ENCODE measurements at places on chromosomes 11 and 22.
A peak's percentile ranks its signal among the peaks of the same experiment; 100 is the strongest.

DNA sequence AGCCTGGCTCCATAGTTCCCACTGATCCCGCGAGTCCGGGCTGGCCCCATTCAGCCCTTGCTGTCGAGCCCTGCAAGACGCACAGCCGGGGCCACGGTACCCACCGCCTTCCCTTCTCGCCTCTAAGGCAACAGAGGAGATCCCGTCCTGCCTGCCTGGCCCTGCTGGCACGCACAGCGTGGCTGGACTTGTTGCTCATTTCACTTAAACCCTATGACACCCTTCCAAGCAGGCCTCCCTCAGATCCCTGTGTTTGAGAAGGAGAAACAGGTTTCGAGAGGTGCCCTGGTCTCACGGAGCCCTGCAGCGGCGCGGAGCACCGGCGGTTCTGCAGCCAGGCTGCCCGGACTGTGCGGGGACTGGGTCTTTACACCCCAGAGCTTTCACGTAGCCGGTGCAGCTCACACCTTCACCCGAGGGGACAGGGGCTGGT lies 1048.4 kb downstream of the BRD1 start:
- no peak for DNase-seq

DNA sequence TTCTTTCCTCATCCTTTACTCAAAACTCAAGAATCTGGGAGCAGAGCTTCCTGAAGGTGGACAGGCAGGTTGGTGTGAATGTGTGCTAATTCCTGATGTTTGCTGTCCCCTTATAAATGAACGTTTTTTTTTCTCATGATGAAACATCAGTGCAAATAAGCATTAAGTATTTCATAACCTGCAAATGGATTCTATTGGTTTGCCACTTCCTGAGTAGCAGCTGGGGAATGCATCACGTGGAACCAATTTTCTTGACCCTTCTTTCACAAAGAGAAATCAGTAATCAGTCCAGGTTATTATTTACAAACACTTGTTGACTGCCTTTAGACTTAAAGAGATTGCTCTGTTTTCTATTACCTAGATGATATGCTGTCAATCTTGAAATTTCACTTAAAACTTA lies 40.1 kb upstream of the SCN3B start:
- DNase-seq = no peak

- DNase-seq = no peak
Observed at GRCh38 chr11:66659763-66660162, 17.9 kb downstream of the RBM4B start.

GRCh38 chr11:7582338-7582985 lies 68.7 kb downstream of the PPFIBP2 start:
- no peak for DNase-seq

GRCh38 chr11:94120946-94121345 lies 7.7 kb upstream of the PANX1 start:
- DNase-seq = no peak

DNA sequence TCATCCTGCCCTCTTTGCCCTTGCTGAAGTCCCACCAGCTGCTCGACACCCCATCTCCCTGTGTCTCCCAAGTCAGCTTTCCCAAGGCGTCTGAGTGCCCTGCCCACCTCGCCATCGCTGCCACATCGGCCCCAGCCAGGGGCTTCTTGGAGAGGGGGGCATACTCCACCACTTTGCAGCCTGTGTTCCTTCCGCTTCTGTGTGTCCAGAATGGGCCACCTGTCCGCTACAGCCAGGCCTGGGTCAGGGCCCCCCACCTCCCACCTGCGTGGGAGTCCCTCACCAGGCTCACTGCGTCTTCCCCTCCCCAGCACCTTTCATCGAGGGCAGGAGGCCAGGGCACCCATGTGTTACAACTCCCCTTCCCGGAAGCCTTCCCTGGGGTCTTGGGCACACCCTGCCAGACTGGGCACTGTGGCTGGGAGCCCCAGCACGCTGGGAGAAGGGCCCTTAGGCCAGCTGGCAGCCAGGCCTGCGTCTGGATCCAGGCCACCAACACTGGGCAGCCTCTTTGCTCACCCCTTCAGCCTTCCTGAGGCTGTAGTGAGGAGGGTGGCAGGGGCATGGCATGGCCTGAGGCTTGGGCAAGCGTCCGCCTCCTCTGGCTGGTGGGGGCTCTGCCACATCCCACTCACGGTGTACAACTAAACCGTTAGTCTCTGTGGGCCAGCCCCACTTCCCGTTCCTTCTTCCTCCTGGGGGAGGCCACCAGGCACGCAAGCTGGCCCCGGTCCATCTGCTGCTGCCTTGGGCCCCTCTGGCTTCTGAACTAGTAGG lies 13.4 kb downstream of the CPT1A start:
- DNase-seq = no peak

- no peak for DNase-seq
Observed at GRCh38 chr11:15590132-15590531, 475.4 kb downstream of the INSC start.

- no peak for DNase-seq
Observed at GRCh38 chr22:49570032-49570848, 257.4 kb downstream of the BRD1 start.

DNA sequence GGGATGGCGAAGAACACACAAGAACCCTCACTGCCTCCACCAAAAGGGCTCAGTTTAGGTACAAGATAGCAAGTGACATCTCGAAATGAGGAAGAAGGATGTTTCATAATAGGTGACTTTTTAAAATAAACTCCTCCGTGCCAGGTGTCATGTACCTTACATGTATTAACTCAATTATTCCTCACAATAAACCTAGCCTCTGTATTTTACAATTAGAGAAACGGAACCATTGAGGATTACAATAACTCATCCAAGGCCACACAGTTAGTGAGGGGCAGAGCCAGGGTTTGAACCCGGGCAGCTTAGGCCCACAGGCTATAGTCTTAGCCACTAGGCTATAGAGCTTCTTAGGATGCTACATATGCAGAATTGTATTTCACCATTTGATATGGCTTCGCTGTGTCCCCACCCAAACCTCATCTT lies 965 bp upstream of the PAMR1 start:
- no peak for DNase-seq

- DNase-seq = peak; percentile 57
Observed at GRCh38 chr11:575313-575995, 816 bp upstream of the PHRF1 start.

- no peak for DNase-seq
Observed at GRCh38 chr11:124844664-124845079, 20.6 kb upstream of the ROBO3 start.

DNA sequence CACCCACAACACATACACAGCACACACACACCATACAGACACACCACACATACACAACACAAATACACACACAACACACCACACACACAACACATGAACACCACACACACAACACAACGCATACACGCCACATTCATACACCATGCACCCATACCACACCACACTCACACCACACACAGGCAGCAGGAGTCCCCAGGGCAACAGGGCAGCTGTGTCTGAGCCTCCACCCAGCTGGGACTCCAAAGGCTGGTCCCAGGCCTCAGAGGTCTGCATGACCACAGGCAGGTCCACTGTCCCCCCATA lies 3.3 kb upstream of the WNT7B start:
- no peak for DNase-seq

DNA sequence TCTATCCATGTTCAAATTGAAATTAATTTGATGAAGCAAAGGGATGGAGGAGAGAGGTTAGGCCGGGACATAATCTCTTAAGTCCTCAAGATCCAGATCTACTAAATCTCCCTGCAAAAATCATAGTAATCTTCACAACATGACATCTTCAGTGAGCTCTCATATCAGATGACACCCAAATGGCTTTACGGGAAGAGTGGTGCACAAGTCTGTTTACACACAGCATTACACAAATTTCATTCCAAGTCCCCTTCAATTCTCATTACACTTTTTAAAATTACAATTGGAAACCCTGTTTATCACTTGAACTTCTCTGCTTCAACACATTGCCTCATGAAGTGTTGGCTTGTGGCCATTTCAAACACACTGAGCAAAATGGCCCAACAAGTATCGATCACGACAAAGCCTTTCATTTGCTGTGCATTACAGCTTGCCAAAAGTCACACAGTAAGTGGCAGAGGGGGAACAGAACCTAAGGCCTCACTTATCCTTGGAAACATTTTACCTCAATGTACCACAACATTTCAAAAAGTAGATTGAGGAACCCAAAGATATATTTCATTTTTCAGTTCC lies 17.9 kb upstream of the TPH1 start:
- DNase-seq = peak; percentile 91

DNA sequence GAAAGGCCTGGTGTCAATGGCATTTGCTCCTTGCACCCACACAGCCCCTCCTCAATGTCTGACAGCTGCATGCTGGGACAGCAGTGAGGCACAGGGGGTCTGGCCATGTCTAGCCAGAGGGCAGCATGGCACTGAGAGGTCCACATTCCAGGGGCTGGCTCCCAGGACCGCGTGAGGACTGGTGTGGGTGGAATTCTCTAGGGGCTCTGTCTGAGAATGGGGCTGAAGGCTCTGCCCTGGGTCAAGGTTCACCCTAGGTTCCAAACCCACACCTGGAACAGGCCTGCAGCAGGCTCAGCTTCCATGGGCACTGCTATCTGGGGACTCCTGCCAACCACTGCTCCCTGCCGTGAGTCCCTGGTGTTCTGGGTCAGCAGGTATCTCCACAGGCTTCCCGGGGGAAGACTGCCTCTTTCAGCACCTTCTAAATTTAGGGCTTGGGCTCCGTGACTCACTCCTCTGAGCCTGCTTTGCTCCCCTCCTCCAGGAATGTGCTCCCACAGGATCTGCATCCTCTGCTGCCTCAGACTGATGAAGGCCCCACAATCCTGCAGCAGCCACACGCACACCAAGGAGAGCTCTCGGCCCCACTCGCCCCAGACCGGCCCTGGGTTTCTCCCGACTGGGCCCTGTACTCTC lies 4.2 kb downstream of the STARD10 start:
- no peak for DNase-seq

DNA sequence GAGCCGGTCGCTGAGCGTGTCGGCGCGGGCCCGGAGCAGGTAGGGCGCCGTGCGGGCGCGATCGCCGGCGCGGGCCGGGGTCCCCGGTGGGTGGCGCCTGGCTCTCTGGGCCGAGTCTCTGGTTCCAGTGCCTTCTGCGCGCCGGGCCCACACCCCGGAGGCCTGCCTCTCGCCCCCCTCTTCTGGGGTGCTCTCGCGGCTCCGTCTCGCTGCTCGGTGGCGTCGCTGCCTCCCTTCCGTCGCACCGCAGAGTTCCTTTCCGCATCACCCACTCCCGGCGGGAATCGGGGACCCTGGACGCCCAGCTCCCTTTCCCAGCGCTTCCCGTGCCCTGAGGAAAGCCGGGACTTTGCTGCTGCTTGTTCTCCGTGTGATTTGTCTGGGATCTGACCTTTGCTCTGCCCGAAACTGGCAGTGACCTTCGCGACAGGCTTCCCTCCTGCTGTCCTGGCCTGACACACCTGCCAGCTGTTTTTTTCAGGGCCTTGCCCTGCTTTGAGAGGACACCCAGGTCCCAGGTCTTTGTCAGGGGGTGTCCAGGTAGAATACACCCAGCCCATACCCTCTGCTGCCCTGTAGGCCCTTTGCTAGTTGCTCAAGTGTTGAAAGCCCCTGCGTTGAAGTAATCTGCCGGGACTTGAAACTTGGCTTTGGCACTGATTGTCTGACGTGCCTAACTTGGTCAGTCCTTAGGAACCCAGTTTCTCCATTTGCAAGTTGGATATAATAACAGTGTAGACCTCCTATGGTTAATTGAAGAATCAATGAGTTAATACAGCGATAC lies 711 bp downstream of the FDX1 start:
- DNase-seq = no peak

- DNase-seq = no peak
Observed at GRCh38 chr11:114102993-114103896, 43.7 kb downstream of the ZBTB16 start.

DNA sequence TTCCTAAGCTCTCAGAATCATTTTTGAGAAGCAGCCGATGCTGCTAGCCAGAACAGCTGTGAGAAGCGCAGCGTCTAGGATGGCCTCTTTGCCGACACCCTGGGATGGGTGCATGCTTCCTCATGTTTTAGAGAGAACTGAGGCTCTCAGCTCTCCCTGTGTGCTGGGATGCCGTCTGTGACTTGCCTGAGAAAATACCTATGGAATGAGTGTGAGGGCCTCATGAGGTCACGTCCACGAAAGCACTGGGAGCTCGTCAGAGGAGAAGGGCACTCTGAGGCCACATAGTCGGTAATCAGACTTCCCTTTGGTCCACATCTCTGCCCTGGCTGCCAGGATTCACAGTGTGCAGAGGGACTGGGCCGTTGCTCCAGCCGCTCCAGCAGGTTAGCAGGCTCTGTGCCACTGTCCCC lies 54.7 kb downstream of the MICAL3 start:
- no peak for DNase-seq

All from NCI-H2081 treated with DMSO at 0.1 percent for 48 hours (cell line).